ENCODE measurements at places on chromosomes 11 and 22.

GRCh38 chr11:66636411-66636810, 2.1 kb upstream of the RBM4 start:
- no peak for DNase-seq

- DNase-seq: no peak
Observed at GRCh38 chr11:844693-845644, 2.3 kb downstream of the TSPAN4 start.

DNA sequence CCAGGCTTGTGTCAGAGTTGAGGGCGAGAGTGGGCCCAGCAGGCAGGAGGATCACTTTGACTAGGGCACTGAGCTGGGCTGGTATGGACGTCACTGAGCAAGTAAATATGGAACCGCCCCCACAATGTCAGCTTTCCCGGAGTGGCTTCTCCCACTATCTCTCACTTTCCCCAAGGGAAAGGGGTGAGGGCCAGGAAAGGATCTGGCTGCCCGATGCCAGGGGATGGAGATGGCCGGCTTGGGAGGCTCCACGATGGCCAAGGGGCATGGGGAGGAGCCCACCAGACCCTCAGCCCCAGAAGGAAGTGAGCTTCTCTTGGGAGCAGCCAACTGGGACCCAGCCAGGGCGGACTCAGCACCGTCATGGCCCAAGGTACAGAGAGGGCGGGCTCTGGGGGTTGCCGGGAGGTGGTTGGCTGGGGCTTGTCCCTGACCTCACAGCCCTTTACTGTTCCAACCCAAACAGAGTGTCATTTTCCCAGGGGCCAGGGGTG, 8.7 kb downstream of the PRDM11 start:
- DNase-seq: no peak

DNA sequence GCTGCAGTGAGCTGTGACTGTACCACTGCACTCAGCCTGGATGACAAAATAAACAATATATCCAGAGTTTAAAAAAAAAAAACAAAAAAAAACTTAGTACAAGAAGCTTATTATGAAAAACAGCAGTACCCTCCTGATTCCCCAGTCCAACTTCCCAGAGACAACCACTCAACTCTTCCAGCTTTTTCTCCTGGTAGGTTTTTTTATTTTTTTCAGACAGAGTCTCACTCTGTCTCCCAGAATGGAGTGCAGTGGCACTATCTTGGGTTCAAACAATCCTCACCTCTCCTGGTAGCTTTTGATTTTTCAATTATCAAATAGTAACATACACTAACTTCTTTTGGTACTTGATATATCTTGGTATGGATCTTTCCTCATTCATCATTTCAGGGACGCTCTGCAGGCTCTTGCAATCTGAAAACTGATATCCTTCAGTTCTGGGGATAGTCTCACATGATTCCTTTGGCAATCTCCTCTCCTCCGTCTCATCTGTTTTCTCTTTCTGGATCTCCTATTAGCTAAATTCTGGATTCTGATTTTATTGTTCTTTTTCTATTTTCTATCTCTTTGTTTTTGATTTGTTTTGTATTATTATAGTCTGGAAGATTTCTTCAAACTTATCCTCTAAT, 44.9 kb downstream of the ALG9 start:
- no peak for DNase-seq

DNA sequence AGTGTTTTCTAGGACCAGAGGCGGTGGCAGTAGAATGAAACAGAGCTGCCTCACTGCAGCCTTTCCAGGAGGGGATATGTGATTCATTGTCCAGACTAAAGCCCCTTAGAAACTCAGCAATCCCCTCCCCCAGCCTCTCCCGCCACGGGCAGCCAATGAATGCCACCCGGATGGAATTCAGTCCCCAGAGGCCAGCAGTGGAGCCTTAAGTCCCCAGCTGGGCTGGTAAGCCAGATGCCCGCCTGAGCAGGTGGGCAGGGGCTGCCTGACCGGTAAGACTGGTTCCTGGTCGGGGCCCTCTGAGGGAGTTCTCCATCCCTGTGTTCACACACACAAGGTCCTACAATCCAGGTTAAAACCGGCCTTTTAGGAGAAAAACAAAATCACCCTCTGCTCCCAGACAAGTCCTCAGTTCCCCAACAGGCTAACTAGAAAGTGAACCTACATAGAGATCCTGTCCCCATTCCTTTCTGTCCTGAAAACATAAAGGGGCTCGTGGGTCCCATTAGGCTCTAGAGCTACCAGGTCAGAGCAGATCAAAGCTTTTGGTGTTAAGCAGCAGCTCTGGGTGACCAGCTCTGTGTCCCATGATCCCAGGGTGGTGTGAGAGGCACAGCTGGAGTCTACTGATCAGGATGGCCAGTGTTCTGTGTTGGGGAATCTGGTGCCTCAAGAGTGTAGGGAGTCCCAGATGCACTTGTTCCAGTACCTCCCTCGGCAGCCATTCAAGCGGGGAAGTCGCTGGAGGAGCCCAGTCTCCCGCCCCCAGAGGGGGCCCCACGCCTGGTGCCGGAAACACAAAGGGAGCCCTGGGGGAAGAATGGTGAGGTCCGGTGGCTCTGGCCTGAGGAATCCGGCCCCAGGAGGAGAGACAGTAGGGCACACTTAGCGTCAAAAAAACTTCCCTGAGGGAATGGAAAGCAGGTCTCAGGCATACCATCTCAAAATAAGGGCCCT, 2.6 kb downstream of the PATZ1 start:
- DNase-seq: peak; percentile 65

DNA sequence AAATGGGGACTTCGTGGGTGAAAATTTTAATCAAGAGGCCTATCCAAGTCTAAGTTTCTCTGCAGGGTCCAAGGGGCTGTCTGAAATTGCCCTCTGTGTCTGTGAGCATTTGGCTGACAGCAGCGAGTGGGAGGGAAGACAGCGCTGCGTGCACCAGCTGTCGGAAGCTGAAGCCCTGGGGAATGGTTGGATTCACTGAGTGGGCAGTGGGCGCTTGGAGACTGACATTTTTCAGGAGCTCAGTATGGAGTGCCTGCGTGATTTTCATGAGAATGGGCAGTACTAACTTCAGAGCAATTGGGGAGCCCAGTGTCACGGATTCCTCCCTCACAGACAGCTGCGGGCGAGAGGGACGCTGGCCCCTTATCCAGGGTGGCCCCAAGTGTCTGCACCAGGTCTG, 388.8 kb upstream of the B3GAT1 start:
- no peak for DNase-seq

Measured in stimulated activated CD4-positive, alpha-beta T cell treated with anti-CD3 and anti-CD28 coated beads, Interleukin-15, amount 100 ng/mL, for 24 hours (primary cell).